ENCODE measurements at places on chromosomes 7 and 10.

- DNase-seq = no peak
Observed at GRCh38 chr7:76315364-76315763, 12.9 kb downstream of the HSPB1 start.

DNA sequence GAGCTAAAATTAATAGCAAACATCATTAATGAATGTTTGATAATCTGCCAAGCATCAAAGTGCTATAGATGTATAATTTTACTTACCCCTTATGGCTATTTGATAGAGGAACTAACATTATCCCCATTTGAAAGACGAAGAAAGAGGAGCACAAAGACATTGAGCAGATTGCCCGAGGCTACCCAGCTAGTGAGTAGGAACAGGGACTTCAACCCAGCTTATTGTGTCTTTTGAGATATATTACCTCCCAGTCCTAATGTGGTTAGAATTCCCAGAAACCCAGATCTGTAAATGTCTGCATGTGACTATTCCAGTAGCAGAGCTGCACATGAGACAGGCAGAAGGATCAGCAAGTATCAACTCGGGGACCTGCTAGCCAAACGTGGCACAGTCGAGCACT, 160.1 kb upstream of the AOAH start:
- DNase-seq = no peak

DNA sequence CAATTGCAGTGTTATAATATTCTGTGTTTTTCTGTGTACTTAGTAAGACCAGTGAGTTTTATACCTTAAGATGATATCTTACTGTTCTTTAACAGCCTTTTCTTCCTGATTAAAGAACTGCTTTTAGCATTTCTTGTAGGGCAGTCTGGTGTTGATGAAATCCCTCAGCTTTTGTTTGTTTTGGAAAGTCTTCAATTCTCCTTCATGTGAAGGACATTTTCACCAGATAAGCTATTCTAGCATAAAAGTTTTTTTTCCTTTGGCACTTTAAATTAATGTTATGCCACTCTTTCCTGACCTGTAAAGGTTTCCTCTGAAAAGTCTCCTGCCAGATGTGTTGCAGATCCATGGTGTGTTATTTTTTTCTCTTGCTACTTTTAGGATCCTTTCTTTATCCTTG, 1059.8 kb downstream of the LRMDA start:
- no peak for DNase-seq

DNA sequence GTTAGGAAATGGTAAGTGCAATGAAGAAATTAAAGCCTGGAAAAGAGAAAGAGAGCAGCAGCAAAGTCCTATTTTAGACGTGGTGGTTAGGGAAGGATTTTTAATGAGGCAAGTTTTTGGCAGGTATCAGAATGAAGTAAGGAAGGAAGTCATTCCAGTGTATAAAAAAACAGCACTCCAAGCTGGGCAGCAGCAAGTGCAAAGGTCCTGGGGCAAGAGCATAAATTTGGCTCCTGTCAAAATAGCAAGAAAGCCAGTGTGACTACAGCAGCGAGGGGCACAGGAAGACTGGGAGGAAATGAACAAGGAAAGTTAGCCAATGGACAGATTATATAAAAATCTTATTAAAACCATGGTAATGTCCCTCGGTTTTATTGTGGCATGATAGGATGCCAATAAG, 90.2 kb downstream of the PPP1R3A start:
- no peak for DNase-seq

GRCh38 chr7:108592646-108593201, 23.1 kb downstream of the DNAJB9 start:
- no peak for DNase-seq

DNA sequence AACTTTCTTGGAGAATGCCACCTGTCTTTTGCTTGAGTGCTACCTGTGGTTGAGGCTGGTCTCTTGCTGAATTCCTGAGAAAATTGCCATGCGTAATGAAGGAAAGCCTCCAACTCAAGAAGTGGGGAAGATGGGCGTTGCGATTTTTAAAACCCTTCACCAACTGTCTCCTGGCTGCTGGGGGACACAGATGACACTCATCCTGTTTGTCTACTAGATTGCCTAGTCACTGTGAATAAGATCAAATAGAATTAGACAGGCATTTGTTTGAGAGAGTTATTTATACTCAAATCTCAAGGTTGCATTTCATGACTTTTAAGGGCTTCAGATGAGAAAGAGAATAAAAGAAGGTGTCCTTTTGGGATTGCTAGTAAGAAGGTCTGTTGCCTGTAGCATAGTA, 84.3 kb upstream of the MTPN start:
- no peak for DNase-seq

DNA sequence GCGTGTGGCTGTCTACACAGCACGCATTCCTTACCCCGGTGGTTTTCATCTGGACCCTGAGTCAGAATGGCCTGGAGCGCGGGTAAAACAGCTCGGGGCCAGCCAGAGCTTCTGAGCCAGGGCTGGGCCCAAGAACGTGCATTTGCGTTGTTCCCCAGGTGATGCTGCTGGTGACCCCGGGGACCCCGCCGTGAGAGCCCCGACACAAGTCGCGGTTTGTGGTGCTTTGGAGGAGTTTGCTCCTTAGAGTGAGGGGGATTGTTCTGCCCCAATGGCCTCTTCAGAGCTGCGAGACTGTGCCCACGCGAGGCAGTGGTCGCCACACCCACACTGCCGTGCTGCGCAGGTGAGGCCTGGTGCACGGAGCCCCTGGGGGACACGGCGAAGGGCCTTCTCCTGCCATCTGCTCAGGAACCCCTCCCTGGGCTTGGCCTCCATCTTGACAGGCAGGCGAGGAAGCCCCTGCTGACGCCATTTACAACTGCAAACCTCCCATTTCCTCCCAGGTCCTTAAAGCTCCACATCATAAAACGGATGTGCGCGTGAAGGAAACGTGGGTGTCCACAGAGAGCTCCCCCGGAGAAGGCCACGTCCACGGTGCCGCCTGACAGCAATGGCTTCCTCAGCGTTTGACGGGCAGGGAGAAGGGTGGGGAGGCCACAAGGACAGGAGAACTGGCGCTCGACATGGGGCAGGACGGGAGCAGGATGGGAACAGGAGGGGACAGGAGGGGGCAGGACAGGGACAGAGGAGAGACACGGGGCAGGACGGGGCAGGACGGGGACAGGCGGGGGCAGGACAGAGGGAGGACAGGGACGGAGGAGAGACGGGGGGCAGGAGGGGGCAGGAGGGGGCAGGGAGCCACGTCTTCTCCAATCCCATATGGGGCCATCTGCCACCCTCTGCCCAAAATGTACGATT, 477.2 kb downstream of the DNAJB6 start:
- no peak for DNase-seq

- no peak for DNase-seq
Observed at GRCh38 chr7:865921-866320, 10.4 kb upstream of the GET4 start.

GRCh38 chr7:159169391-159169790, 24.7 kb upstream of the VIPR2 start:
- no peak for DNase-seq

DNA sequence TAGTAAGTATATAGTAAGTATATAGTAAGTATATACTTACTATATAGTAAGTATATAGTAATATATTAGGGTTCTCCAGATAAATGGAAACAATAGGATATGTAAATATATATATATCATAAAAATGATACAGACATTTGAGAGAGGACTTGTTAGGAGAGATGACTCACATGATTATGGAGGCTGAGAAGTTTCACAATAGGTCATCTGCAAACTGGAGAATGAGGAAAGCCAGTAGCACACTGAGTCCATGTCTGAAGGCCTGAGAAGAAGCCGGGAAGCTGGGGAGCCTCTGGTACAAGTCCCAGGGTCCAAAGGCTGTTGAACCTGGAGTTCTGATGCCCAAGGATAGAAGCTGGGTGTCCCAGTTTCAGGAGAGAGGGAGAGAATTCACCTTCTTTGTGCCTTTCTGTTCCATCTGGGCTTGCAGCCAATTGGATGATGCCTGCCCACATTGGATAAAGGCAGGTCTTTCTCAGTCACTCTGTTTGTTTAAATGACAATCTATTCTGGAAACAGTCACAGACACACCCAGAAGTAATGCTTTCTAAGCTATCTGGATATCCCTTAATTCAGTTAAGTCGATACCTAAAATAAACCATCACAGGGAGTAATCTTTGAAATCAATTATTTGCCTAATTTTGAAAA, 205.5 kb upstream of the CDC14C start:
- peak; percentile 4 for DNase-seq

GRCh38 chr7:40009301-40009700, 59.2 kb downstream of the CDK13 start:
- no peak for DNase-seq
